ENCODE measurements at places on chromosomes 1 and 21.
A peak's percentile ranks its signal among the peaks of the same experiment; 100 is the strongest.

DNA sequence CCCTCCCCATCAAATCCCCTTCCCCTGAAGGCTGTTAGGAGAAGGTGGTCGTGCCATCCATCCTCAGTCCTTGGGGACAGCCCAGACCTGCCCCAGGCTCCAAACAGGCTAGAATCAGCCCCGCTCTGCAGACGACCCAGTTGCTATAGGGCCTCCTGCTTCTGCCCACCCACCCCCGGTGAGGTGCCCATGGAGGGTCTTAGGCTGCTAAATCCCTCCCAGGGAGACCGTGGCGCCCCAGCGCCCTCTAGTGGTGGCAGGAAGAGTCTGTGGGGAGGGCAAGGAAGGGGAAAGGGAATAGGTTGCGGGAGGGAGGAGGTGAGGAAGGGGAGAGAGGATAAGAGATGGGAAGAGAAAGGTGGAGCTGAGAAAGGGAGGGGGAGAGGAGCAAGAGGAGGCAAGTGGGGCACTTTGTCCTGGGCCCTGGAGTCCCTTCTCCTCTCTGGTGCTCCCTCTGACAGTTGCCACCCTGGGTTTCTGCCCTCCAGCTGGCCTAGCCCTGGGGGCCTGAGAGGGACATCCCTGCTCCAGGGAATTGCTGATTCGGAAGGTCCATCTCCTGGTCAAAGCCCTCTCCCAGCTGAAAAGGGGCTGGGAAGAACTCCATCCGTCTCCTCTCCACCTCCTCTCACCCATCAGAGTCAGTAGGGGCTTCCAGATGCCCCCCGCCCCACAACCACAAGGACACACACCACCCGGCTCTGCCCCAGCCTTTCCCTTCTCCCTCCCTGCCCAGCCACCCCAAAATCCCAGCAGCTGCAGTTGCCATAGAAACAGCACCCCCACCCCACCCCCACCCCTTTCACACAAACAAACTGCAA is 55.4 kb downstream of the CAMK2N1 start:
- DNase-seq = peak; percentile 59

GRCh38 chr1:151814971-151815545 is 9.8 kb upstream of the LINGO4 start:
- no peak for DNase-seq

DNA sequence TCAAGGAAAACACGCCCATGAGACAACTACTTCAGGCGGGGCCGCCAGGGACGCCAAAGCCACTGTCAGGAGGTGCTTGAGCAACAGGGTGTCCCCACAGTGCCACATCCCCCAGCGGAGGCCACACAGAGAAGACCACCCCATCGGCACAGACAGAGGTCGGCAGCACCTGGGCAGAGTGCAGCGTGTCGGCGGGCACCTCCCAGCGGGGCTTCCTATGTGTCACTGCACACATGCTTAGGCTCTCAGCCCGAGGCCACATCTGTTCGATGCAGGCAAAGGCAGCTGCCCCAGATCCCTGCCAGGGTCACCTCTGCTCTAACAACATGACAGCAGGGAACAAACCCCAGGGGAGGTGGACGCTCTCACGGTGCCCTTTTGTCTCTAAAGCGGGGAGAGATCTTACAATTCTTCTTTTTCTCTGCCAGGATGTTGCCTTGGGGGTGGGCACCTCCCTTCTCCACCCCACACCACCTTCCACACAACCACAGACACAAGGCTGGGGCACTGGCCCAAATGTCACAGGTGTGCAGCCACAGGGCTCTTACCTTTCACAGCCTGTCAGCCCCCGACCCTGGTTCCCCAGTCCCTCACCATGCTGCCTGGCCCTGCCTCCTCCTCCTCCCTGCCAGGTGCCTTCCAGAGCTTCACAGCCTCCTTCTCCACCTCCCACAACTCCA is 4.2 kb downstream of the KRTAP10-8 start:
- no peak for DNase-seq

DNA sequence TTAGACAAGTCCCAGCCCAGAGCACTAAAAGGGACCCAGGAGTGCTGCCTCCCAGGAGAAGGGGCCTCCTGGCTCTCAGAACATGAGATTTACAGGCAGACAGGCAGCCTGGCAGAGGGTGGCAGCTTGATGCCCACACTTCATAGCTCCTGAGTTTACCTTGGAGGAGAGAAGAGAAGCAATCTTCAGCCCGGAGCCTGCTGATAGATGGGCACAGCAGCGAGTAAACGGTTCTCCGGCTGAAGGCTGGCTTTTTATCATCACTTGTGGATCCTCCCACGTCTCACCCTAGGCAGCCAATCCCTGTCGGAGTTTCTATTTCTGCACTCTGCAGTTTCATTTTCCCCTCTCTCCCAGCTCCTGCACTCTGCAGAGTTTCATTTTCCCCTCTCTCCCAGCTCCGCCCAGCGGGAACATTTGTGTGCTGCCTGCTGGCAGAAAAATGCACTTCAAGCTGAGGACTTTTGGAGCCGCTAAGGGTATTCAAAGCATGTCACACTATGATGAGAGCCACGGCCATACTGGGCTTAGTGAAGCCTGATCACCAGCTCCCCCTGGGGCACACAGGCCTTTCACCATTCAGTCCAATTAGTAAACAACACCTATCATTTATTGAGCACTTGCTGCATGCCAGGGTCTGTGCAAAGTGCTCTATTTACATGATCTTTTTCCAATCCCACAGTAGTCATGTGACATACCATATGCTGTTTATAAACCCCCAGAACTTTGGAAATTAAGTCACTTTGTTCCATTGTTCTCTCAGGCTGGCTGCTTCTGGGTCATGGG is at the start of gene IFI6:
Gene IFI6, minus strand, starts transcription at position 229 of the 786 bp plus-strand sequence. CDS start 2,878 bp downstream, outside the sequence.
- peak; percentile 68 for DNase-seq

DNA sequence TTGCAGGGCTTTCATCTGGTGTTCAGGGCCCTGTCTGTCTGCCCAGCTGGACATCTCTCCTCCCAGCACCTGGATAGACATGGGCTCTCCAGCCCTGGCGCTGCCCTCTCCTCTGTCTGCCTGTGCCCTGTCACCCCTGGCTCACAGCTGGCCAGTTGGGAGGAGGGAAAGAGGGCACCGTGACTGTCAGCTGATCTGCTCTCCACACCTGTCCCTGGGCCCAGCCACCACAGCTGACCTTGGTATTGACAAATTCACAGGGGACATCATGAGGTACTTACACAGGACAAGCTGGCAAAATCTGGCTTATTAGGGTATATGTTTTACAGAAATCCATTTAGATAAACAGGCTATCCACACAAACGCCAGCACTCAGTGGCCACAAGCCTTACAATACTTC is 8.3 kb downstream of the TNR start:
- no peak for DNase-seq

DNA sequence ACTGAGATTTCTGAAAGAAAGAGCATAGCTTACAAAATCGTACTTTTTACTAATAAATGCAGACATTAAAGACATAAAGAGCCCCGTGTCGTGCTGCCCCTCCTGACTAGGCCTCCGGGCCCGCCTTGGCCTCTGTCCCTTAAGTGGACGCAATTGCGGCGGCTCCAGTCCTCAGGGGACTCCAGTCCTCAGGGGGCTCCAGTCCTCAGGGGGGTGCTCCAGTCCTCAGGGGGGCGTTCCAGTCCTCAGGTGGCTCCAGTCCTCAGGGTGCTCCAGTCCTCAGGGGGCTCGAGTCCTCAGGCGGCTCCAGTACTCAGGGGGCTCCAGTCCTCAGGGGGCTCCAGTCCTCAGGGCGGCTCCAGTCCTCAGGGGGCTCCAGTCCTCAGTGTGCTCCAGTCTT is 10.6 kb upstream of the OR2M2 start:
- no peak for DNase-seq

DNA sequence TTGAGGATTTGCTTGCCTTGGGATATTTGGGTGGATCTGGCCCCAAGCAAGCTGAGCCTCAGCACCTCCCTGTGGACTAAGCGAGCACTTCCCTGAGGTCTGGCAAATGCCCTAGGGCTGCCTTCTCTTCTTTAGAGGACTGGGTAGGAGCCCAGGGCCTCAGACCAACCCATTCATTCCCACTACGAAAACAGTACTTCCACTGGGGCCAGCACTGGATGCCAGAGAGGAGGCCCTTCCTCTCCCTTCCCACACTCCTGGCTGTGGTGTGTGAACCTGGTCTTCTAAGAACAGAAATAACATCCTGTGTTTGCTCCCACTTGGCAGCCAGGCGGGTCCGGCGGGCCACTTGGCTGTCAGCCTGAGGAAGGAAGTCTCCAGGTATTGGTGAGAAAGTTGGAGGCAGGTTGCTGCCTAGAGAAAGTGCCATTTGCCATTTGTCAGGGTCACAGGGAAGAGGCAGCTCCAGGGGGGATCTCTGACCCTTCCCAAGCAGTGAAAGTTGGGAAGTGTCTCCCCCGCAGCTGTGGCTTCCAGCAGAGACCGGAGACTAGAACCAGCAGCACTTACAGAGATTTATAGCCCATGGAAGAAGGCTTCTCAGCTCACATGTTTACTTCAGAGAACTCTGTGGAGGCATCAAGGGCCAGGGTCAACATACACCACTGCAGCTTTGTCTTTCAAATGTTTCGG is 323.5 kb downstream of the SIPA1L2 start:
- no peak for DNase-seq

GRCh38 chr1:25703671-25704266 is 87.2 kb downstream of the MAN1C1 start:
- DNase-seq = no peak

DNA sequence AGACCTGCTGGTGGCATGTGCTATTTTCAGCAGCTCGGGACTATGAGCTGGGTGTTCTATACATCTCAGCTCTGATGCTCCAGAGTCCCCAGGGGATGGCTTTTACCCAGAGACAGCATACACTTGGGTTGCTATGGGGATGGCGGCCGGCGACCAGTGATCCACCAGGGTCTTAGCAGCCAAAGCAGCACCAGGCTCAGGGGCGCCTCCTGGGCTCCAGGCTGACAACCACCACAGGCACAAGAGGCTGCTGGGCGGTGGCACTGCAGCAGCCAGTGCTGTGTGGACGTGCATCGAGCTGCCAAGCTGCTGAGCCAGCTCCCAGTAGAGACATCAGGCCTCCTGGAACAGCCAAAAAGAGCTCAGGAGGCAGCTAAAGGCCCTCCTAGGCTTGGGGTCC is 37.6 kb upstream of the CLSTN1 start:
- no peak for DNase-seq
